ENCODE measurements at places on chromosomes 12 and 14. TPM values are rescaled to one million over a fixed set of nuclear protein-coding genes. Genes with fewer than 3 reads are reported as not detected.

DNA sequence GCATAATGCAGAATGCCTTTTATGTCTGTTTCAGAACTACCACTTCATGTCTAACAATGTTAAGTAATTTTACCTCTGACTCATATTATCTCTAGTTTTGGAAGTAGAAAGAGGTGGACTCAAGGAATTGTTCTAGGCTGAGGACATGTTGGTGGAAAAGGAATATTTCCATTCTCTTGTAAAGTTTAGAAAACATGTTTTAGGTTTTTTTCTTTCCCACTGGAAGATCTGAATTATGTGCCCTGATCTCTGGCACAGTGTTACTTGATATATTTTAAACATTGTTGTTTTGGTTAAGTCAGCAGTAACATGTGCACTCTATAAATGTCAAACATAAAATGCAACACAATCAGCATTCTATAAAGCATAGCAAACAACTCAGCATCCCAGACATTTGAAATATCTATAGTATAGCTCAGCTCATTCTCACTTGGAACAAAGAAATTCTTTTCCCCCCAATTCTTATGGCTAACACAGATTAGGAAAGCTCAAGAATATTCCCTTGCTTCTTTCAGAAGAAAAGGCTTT lies 202.3 kb downstream of the STXBP6 start:
- DNase-seq, result no peak

DNA sequence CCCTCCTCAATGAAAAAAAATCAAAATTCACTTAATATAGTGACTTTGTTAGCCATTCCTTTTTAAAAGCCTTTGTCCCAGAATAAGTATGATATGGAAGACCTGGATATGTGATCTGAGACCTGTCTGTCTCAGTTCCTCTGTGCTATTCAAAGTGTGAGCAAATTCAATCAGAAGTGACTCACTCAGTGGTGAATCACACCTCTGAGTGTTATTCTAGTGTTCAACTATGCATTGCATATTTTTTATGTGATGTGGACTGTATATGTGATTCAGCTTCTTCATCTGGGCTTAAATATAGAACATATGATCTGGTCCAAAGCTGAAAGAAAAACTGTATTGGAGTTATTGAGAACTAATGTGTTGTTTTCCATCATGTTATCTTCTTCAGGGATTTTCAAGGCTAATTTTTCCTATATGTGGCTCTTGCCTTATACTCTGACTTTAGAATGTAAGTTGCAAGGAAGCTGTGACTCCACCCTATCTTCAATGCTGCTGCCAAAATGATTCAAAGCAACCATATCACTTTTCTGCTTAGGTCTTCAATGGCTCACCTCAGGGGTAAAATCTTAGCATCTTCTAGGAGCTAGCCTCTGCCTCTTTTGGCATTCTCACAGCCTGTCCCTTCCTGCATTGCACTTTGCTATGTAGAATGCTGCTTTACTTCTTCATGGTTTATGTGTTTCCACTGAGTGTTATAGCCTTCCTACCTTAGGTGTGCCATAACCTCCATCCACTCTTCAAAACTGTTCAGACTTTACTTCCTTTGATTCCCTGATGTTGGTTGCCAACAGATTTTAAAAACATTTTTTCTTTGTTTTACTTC lies 169.8 kb downstream of the OTOGL start:
- DNase-seq, result peak; percentile 13

- DNase-seq, result no peak
Observed at GRCh38 chr14:104228716-104229533, 90.5 kb downstream of the KIF26A start.

The RAB35 gene
- 21.3 TPM for total RNA-seq

All from muscle of leg (tissue), 16 donors.